ENCODE measurements at places on chromosomes 6 and 20.

DNA sequence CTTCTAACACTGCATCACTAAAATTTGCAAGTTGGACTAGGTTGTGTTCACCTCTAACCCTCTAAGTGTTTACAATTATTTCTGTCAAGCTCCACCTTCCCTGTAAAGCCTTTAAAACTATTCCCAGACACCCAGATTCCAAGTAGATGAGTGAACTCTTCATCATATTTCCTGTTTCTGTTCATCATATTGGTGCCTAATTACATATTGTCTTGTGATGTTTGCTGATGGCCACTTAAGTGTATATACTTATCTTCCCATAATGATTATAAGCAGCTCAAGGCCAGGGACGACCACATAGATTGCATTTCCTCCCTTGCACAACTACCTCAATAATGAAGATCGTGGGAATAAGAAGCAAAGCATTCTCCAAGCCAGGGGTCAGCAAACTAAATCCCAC lies 16.8 kb downstream of the TNFRSF21 start:
- DNase-seq = no peak

DNA sequence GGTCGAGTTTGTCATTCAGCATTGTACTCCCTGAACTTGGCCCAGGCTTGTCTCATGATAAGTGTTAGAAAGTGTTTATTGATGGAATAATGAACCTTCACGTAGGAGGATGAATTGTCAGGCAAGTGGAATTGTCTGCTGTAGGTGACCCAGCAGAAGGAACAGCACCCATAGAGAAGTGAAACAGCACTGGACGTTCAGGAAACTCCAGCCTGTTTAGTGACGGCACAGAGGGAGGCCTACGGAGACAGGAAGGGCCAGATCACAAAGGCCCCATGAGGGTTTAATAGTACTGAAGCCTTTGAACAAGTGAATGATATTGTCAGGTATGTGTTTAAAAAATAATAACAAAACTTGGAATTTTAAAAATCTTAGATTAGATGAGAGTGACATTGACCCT lies 2.9 kb downstream of the STX11 start:
- no peak for DNase-seq

DNA sequence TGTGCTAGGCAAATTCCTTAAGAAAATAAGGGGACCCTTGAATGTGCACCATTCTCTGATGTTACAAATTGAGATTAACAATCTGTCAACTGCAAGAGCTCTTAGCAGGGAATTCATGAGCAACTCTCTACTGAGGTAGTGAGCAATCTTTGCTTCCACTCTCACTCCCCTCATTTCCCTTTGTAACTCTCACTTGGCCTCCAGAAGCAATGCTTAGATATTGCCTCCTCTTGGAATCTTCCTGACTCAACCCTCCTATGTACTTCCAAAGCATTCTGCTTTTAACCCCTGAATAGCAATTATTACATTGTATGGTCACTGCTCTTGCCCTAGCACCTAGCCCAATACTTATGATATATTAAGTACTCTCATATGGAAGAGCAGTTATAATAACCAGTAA lies 16.5 kb downstream of the XPO5 start:
- no peak for DNase-seq

DNA sequence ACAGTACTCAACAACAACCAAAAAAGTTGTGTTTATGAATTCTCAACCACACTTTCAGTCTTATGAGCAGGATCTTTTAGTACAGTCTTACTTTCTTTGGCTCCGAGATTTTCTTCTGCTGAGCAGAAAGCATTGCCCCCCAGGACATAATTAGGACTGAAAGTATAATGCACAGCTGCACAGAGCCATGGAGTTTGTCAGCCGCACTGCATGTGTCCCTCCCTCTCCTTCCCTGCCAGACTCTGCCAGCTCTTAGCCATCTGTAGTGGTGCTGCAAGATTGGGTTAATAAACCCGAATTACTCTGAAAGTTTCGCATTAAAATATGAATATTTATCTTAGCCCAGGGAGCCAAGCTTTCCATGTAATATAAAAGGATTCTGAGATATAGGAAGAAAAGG lies 179.6 kb upstream of the PTCHD4 start:
- DNase-seq = no peak

- DNase-seq = no peak
Observed at GRCh38 chr20:53344891-53345290, 248.7 kb downstream of the ZNF217 start.
